ENCODE measurements at places on chromosomes 3 and 15.

GRCh38 chr3:124882816-124883747, 4.1 kb downstream of the ITGB5 start:
- no peak for DNase-seq

DNA sequence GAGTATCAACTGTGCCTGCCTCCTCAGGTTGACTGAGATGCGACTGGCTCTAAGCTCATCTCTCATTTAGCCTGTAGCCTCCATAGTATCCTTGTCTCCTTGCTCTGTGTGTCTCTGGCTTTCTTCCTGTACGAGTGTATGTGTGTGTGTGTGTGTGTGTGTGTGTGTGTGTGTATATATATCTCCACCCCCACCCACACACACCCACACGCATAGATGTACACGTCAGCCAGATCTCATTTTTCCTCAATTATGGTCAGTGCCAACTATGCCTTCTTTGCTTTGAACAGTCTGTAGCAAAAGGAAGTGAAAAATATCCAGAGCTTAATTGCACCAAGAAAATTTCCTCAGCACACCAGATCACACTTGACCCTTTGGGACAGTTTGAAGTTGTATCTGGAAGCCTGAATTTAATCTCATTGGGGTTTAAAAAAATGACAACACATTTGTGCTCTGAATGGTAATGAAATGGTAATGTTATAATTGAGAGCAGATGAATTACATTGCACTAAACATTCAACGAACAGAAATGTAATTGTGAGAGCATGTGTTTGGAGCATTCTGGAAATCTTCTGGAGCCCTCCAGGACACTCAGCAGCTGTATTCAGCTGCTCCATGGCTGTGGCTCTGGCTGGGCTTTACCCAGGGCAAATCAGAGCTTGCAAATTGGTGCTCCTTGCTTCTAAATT, 63.6 kb downstream of the RYR3 start:
- no peak for DNase-seq

DNA sequence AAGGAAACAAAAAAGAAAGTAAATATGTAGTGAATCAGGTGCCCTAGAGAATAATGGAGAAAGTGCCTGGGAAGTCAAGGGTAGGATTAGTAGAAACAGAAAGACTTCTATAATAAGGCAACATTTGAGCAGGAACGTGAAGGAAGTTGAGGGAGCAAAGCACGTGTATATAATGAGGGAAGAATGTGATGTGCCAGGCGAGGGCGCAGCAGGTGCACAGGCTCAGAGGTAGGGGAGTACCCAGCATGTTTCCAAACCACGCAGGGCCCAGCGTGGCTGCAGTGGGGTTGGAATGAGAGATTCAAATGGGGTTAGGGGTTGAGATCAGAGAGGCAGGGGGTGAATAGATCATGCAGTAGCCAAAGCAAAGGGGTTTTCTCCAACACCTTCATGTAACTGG, 91.9 kb upstream of the VGLL4 start:
- DNase-seq: no peak

- no peak for DNase-seq
Measured at GRCh38 chr3:137763594-137763938, 549 bp upstream of the SOX14 start.

DNA sequence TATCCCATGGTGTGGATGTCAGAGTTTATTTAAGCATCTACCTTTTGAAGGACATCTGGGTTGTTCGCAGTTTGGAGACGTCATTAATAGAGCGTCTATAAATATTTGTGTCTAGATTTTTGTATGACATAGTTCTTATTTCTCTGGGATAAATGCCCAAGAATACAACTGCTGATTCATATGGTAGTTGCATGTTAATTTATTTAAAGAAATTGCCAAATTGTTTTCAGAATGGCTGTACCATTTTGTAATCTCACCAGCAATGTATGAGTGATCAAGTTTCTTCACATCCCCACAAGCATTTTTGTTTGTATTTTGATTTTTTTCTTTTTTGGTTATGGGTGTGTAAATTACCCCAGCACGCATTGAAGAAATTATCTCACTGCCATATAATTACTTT, 656.9 kb downstream of the NTRK3 start:
- no peak for DNase-seq
